Cardiac septum (tissue), 1 donor: ENCODE measurements at places on chromosomes 16 and 17.

DNA sequence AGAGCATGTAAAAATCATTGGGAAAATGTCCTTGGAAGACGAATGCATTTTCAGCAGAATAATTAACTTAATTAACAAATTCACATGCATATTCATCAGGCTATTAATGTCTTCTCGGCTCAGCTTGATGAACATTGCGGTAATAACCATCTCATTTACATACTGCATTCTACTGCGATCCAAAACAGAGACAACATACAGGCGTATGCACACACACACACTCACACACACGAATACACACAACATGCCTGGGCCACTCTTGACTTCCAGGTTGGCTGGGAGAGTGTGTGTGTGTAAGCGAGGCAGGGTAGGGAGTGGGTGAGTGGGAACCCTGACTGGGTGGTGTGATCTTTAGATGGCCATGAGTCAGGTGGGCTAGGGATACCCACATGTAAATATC, 44.7 kb downstream of the NEUROD2 start:
- DNase-seq, result no peak

- peak; percentile 91 for DNase-seq
Observed at GRCh38 chr16:19113577-19114358, at the start of gene ITPRIPL2. Gene ITPRIPL2, plus strand, starts transcription at chr16:19113964. Its CDS starts 498 bp downstream, at chr16:19114462.

DNA sequence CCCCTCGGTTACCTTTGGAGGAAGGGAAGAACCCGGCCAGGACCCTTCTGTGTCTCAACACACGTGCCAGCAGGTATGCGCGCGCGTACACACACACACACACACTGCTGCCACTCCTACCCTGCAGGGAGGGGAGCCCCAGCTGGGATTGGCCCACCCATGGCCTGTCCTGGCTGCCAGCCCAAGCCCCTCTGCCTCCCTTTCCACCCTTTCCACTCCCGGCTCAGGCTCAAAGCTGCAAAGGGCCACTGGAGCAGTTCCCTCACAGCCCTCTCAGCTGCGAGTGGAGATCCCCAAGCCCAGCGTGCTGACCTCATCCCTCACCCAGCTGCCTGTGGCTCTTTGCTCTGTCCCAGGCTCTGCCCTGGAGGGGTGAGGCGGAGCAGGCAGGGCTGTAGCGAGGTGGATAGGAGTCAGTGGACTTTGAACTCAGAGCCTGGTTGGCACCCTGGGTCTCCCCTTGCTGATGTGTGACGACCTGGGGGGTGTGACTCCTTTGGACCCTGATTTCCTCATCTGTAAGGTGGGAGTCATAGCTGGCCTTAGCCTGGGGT, 14.5 kb downstream of the KIF19 start:
- DNase-seq, result no peak

- no peak for DNase-seq
Observed at GRCh38 chr17:31674717-31675349, 184.2 kb downstream of the COPRS start.

GRCh38 chr17:28712032-28712704, 480 bp upstream of the PROCA1 start:
- peak; percentile 87 for DNase-seq

DNA sequence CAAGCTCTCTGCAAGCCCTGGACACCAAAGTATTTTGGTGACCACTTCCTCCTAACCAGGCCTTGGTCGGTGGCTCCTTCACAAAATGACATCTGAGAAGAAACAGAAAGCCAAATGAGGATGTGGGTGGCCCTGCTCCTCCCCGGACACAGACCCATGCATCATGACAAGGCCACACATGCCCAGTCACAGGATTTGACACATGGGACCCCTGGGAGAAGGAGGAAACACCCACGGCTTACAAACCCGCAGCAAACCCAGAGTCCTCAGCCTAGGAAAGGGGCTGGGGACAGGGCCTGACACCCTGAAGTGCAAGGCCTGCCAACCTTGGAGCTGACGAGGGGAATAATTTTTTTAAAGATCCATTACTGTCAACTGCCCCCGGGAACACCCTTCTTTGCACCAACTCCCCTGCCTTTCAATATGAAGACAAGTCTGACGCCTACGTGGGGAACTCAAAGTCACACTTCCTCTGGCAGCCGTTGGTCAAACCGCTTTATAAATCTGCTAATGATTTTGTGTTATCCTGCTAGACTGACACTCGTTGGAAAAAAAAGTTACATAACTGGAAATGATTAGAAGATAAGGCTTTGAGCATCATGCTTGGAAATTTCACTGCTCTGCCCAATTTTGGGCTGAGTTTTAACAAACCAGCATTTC, 41.3 kb downstream of the GAS7 start:
- DNase-seq, result peak; percentile 87

DNA sequence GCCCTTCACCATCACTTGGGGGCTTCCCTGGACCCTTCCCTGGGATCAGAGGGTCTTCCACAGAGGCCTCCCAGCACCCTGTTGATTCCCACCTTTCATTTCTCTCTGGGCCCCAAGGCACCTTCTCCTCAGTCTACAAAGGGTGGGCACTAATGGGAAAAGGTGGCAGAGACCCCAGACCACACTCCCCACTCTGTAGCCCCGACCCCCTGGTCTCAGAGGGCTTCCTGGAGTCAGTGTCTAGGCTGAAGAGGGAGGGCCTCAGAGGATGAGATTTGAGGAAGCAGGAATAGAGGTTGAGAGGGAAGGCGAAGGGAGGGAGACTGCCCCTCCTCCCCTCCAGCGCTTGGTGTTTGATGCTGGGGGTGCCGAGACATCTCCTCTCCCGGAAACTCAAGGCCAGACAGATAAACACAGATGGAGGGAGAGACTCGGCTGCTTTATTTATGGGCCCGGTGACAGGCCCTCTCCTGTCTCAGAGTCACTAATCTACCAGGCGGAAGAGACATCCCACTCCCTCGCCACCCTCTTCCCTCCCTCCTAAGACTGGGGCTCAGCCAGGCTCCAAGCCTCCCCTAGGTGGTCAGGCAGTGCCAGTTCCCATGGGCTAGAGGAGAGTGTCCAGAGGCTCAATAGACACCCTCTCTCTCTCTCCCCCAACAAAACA, 18.5 kb upstream of the SP2 start:
- no peak for DNase-seq

DNA sequence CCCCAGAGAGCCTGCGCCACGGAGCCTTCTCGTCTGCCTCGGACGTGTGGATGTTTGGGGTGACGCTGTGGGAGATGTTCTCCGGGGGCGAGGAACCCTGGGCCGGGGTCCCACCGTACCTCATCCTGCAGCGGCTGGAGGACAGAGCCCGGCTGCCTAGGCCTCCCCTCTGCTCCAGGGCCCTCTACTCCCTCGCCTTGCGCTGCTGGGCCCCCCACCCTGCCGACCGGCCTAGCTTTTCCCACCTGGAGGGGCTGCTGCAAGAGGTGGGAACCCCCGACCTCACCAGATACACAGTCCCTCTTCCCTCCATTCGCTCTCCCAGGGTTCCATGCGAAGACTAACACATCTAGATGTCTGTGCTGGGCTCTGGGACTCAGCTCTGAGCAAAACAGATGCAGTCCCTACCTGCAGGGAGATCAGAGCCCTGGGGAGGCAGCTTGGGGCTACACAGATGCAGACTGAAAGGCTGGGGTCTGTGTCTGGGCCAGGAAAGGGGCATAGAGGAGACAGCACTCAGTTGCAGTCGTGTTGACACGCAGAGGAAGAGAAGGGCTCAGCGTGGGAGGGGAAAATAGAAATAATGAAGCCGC, 3.7 kb downstream of the TNK1 start:
- no peak for DNase-seq

DNA sequence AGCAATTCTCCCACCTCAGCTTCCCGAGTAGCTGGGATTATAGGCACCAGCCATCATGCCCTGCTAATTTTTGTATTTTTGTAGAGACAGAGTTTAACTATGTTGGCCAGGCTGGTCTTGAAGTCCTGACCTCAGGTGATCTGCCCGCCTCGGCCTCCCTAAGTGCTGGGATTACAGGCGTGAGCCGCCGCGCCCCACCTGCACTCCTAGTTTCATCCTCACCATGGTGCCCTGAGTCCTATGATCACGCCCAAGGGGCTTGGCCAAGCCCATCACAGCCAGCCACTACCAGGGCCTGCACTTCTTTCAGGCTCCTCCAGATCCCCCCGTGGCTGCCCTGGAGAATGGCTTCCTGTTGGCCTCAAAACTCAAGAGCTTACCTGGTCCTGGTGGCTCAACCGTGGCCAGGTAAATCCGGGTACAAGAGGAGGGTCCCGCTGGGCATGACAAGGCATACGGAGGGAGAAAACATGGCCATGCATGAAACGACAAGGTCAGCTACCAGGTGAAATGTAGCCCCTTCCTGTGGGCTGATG, 20.4 kb upstream of the TFAP4 start:
- no peak for DNase-seq

GRCh38 chr16:87636741-87637140, 34.4 kb downstream of the JPH3 start:
- no peak for DNase-seq

DNA sequence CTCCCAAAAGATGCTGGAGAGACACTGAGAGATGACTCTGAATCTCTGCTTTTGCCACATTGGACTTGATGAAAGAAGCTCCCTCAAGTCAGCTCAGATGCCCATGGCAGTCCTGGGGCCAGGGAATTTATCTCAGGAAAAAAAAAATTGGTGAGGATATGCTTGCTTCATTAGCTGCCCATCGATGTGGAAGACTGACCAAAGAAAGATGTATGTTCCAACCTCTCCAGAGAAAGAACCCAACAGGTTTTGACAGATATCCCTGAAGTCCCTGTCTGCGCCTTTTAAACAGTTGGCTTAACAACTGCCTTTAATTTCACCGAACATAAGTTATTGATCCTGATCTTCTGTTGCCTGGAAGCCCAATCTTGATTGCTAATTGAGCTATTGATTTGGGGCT, 137.4 kb downstream of the TMEM114 start:
- no peak for DNase-seq

GRCh38 chr16:1541293-1542165, 8.1 kb downstream of the TMEM204 start:
- no peak for DNase-seq
